ENCODE measurements at places on chromosomes 1 and 21.

GRCh38 chr1:51327386-51327785, 3.0 kb downstream of the TTC39A start:
- no peak for DNase-seq

GRCh38 chr1:89588480-89588879, 44.4 kb upstream of the LRRC8C start:
- no peak for DNase-seq

GRCh38 chr1:243258731-243259130, 2.9 kb downstream of the SDCCAG8 start:
- no peak for DNase-seq

GRCh38 chr21:42850463-42850862, 28.9 kb downstream of the WDR4 start:
- no peak for DNase-seq

DNA sequence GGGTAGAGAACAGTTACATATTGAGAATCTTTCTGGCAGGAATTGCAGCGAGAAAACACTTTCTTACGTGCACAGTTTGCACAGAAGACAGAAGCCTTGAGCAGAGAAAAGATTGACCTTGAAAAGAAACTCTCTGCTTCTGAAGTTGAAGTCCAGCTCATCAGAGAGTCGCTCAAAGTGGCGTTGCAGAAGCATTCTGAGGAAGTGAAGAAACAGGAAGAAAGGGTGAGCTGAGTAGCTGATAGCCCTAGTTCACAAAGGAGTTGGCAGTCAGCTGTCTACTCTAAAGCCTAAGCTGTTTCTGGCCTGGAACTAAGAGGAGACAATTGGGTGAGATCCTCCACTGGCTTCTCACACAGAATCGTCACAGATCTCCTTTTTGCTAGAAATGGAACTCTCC, 20.3 kb upstream of the SH3BGRL3 start:
- no peak for DNase-seq

DNA sequence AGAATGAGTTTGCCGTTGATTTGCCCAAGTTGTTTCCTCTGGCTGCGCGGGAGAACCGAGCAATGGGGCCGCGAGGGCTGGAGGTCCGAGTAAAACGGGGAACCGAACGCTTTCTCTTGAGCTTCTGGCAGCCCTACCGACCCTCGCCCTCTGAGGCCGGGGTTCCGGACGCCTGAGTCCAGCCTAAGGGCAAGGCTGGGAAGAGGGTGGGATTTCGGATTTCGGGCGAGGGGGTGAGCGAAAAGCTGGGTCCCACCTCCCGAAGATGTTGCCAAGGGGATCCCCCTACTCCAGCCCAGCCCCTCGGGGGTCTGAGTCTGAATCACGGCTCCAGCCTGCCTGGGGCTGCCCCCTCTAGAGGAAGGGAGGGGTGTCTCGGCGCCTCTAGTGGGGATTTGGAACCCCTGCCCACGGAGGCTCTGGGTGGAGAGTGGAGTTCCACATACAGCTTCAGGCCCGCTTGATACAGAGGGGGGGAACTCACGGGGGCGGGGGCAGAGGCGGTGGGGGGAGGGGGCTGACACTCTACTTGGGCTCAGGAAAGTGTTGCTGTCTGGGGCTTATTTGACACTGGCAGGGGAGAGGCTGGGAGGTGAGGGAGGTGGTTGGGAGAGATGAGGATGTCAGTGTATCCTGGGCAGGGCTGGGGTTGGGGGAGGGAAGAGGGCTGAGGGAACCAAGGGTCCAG, 617 bp downstream of the KIRREL1 start:
- no peak for DNase-seq

DNA sequence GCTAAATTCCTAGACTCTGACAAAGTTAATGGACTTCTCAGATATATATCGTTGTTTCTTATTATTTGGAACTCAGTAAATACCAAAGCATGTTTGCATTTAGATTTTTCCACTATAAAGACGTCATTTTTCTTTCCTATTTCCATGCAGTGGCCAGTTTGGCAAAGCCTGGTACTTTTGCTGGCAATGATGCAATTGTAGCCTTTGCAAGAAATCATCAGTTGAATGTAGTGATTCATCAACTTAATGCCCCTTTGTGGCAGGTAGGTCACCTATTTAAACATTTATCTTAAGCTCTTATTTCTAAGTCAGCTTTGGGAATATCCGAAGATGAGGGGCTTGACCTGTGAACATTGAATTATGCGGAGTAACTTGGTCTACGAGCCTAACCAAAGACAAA, 12.0 kb downstream of the OTUD3 start:
- DNase-seq, result no peak

GRCh38 chr1:27607239-27607804, 3.4 kb upstream of the AHDC1 start:
- no peak for DNase-seq

DNA sequence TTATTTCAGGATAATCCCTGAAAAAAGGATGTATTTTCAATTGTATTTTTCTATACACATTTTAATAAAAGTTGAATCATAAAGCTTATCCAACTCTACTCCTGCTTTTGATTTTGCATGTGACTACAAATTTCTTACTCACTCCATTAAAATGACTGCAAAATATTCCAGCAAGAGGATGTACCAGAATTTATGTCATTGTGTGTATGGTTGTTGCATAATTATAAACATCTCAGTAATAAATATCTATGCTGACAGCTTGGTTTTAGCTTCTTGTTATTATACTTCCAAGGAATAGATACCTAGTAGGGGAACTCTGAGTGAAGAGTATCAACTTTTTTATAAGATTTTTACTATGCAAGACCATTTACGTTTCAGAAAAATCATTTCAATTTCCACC, 463.2 kb upstream of the RUNX1 start:
- no peak for DNase-seq

DNA sequence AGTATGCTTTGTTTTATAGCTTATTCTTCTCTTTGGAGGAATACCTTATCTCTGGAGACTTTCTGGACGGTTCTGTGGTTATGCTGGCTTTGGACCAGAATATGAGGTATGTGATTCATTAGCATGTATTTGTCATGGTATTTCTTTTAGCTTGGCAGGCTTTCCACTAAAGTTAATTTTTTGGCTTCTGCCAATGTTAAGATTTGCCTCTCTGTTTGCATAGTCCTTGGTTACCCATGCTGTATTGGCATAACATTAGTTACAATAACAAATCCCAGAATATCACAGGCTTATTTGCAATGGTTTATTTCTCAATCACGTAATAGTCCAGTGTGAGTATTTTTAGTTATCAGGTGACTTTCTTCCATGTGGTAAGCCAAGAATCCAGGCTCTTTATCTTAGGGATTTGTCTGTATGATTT, 9.7 kb downstream of the ZMPSTE24 start:
- DNase-seq, result no peak

GRCh38 chr21:14080040-14080763, 130.6 kb downstream of the LIPI start:
- no peak for DNase-seq

DNA sequence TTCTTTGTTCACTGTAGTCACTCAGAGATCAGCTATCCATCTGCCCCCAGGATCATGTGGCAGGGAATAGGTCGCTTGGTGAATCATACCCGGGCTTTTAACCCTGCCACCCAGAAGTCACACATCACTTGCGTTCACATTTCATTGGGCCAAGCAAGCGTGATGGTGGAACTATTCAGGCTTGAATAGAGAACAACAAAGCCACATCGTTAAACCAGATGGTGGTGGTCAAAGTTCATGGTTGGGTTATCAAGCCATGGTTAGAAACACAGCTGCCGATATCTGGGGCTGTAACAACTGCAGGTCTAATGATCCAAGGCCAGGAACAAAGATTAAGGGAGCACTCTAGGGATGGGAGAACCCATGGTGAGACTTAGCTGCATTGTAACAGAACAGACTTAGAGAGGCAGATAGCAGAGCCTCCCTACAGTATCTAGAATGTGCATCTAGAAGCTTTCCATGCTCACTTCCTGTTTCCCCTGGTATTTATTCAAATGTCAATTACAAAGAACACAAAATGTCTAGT, 40.0 kb upstream of the PTPRC start:
- no peak for DNase-seq
